Ovary (tissue), 10 donors: ENCODE measurements at places on chromosomes 11 and 22. TPM values are rescaled to one million over a fixed set of nuclear protein-coding genes. Genes with fewer than 3 reads are reported as not detected.
A peak's percentile ranks its signal among the peaks of the same experiment; 100 is the strongest.

Gene CTSW
- polyA plus RNA-seq, result 0.75 TPM

DNA sequence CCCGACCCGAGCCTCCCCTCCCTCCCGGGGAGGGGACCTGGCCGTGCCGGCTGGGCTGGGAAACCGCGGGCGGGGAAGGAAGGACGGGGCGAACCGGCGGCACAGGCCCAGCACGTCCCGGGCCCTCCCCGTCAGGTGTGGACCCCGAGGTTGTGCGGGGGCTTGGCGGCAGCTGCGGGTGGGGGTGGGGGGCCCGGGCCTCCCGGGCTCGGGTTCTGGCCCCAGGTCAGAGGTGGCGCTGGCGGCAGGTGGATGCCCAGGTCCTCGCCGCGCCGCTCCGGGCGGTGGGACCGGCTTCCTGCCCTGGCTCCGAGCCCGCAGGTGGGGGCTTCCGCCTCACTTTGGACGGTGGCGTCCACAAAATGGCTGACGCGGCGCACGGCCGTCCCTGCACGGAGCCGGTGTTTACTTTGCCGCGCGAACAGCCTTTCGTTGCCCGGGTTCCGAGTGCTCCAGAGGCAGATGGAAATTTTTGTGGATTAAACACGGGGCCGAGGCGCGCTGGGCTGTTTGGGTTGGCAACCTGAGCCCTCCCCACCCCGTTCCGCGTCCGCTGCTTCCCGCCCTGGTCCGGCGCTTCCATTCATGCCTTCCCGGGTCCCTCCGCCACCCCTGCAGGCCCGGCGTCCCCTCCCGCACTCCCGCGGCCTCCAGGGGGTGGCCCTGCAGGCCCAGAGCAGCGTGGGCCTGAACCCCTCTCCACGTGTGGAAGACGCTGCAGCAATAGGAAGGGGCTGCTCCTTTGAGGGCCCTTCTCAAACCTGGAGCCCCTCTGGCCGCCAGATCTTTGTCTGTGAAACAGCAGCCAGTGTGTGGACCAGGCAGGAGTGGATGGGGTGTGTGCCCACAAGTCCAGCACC is 92.0 kb upstream of the KCNQ1OT1 start:
- peak; percentile 61 for DNase-seq

GRCh38 chr22:43955883-43956782 is 891 bp downstream of the SAMM50 start:
- DNase-seq, result no peak

- peak; percentile 11 for DNase-seq
These were observed 446 bp downstream of the VSTM5 start for GRCh38 chr11:93849751-93850593.

Gene DEPDC7
- 0.98 TPM for polyA plus RNA-seq

- no peak for DNase-seq
These were observed 24.4 kb upstream of the SMIM35 start for GRCh38 chr11:118111019-118111743.

Gene SLC15A3
- polyA plus RNA-seq, result 38.9 TPM

DNA sequence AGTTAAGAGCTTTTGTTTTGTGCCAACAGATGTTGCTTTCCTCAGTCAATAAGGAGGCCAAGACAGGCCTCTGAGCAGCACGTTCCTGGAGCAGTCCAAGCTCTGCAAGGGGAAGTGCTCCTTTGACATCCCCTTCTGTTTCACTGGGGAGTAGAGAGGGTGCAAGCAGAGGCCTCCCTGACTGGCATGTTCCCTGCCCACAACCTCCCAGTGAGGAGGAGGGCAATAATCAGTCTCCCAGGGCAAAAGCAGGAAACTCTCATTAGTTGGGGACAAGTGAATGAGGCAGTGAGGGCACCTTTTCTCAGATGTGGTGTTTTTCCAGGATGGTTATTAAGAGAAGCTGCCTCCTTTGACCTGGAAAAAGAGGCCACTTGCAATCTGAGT is 79.5 kb upstream of the ZBED5 start:
- DNase-seq, result no peak

Gene OR8G1
- not detected for polyA plus RNA-seq

Gene IGLL5
- 9.4 TPM for polyA plus RNA-seq

- DNase-seq, result no peak
These were observed 37.4 kb downstream of the CEP57 start for GRCh38 chr11:95827696-95828095.

Gene TRIM6
- 6.1 TPM for polyA plus RNA-seq

DNA sequence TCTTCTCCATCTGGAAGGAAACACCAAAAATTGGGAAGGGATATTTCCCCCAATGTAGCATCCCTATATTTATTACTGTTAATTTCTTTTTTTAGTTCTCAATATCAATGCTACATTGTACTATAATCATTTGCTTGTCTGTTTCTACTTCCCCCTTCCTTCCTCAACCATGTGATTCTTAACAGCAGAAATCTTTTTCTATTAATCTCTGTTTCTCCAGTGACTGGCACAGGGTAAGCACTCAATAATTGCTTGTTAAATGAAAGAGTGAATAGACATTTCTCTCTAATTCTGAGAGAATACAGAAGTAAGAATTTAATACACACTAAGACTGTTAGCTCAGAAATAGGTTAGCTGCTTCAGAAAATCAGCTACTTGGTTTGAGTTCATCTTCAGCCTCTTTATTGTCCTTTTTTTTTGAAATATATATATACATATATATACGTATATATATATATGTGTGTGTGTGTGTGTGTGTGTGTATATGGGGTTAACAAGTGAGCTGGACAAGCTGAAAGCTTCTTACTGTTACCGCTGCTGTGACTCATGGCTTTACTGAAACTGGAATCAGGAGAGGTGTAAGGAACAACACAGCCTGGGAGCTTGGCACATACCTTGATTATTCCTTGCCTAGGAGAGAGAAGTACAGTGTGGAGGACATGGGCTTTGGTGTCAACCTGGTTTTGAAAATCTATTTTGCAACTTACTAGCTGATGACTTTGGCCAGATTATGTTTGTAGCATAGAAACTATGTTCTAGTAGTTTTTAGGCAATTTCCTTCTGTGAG is 26.2 kb upstream of the PDE3B start:
- DNase-seq, result no peak

DNA sequence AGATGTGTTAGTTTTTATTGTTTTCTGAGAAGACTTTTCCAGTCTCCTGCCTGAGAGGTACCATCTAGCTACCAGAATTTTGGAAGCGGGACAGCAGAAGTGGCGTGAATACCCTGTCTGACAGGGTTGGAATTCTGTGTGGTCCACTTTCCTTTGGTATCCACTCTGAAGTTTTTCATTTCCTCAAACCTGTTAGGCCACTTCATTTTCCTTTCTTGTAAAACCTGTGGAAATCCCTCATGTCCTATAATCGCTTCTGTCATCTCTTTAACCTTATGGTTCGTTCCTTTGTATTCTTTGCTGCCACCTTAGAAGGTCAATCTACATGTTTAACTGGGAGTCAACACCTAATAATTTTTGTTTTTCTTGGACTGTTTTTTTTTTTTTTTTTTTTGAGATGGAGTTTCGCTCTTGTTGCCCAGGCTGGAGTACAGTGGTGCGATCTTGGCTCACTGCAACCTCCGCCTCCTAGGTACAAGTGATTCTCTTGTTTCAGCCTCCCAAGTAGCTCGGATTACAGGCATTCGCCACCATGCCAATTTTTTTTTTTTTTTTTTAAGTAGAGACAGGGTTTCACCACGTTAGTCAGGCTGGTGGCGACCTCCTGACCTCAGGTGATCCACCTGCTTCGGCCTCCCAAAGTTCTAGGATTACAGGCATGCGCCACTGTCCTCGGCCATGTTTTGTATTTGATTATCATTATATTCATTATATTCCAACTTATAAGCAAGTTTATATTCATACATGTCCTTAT is 7.1 kb downstream of the SFI1 start:
- DNase-seq, result no peak

- peak; percentile 42 for DNase-seq
These were observed 14.2 kb downstream of the OR52A5 start for GRCh38 chr11:5123802-5124521.

Gene WBP2NL
- 0.48 TPM for polyA plus RNA-seq

GRCh38 chr11:17814546-17814945 is 80.0 kb downstream of the KCNC1 start:
- no peak for DNase-seq

- DNase-seq, result no peak
These were observed 77.3 kb downstream of the YAP1 start for GRCh38 chr11:102187416-102188151.

Gene TEX54
- polyA plus RNA-seq, result not detected

DNA sequence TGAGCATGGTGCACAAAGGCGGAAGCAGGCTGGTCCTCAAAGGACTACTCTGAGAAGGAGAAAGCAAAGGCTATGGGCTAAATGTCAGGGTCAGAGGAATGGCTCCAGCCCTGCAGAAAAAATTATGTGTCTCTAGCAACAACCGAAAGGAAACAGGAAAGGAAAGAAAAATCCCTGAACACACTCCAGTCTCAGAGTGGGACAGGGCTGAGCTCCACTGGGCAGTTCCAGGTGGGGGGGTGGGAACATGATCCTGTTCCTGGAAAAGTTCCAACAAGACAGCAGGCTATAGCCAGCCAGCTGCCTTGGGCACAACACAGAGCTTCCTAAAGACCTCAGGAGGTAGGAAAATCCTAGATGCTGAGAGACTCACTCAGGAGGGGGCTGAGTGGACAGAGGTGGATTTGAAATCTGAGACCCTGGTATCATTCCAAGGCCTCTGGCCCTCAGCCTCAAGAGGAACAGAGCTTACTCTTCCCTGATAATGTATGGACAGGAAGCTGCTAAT is 1088.2 kb downstream of the TBC1D22A start:
- DNase-seq, result peak; percentile 58

DNA sequence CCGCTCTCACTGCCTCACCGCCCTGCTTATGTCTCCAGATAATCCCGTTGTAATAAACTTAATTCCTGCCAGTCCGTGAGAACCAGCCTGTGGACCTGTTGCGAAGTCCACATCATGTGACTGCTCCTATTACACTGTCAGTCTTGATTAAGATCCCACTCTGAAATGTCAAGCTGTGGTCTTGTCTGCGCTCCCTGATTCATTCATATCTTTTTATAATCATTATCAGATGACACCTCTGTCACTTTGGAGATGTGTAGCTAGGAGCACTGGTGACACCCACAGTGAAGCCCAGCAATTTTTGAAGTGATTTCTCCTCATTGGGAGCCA is 377.3 kb downstream of the TBC1D22A start:
- DNase-seq, result no peak

DNA sequence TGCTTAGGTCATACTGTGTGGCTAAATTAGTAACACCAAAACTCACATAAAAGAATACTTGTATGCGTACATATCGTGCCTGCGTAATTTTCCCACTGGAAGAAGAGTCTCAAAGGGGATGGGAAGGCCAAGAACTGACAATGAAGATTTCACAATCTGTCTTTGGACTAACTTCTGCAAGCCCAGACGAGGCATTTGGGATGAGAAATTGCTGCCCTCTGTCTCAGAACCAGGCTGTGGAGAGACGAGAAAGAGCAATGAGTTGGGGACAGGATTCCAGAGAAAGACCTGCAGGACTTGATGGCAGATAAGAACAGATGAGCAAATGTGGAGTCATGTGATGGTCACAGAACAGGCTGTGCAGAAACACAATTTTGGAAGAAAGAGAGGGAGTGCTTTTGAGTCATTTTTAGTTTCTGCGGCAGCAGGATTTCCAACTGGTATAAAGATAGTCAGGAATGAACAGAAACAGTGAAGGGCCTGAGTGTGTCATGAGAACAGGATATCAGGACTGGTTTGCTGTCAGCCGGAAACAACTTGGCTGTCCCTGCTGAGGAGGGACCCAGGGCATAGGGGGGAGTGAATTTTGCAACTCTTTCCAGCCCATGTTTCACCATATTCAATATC is 82.7 kb upstream of the CTSC start:
- DNase-seq, result no peak

Gene NRXN2
- 6.4 TPM for polyA plus RNA-seq

- no peak for DNase-seq
These were observed 154.4 kb downstream of the NAV2 start for GRCh38 chr11:19867064-19867463.

- no peak for DNase-seq
These were observed 15.5 kb upstream of the RAPSN start for GRCh38 chr11:47464483-47464882.

GRCh38 chr11:117535201-117535849 is 207.7 kb downstream of the CEP164 start:
- DNase-seq, result peak; percentile 56

Gene RNF121
- polyA plus RNA-seq, result 22.1 TPM

Gene OOSP2
- 0.59 TPM for polyA plus RNA-seq

DNA sequence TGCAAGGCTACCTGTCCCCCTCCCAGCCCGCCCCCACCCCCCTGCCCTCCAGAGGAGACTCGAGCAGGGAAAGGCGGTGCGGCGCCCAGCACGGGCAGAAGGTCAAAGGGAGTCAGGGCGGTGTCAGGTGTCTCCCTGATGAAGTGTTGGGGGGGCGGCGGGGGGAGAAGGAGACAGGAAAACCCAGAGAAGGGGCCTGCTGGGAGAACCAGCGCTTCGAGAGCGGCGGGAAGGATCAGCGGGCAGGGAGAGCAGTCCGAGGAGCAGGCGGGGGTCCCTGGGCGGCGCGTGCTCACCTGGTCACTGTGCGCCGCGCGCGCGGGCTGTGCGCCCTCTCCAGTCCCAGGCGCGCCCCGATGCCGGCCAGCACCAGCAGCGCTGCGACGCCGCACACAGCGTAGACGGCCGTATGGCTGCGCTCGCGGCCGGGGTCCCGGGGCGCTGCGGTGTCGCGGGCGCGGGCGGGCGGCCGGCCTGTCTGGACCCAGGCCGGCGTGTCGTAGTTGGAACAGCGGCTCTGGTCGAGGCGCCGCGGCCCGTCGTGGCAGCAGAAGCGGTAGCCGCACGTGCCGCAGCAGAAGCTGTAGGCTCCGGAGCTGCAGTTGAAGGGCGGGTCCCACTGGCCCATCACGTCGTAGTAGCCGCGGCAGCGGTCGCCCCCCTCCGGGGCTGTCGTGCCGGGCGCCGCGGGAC is 886 bp downstream of the SHISA8 start:
- DNase-seq, result no peak

Gene CCDC116
- not detected for polyA plus RNA-seq

- no peak for DNase-seq
These were observed 4.5 kb downstream of the SLC22A6 start for GRCh38 chr11:62980133-62980760.

Gene C11orf21
- polyA plus RNA-seq, result 0.35 TPM

DNA sequence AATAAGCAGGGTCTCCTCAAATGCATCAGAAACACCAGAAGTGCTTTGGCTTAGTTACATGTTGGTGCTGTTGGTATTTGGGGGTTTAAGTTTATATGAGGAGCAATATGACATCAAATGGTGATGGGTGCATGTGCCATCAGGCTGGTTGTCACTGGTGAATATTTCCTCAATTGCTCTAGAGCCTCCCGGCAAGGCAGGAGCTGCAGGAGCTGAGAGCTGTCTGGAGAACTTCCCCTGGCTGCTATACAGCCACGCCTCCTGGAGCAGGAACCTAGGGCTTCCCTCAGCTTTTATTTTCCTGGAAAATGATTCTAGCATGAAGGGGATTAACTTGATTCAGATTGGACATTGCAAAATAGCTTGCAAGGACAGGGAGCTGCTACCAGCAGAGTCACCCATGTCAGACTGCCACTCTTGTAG is 15.8 kb downstream of the IGLL5 start:
- no peak for DNase-seq

DNA sequence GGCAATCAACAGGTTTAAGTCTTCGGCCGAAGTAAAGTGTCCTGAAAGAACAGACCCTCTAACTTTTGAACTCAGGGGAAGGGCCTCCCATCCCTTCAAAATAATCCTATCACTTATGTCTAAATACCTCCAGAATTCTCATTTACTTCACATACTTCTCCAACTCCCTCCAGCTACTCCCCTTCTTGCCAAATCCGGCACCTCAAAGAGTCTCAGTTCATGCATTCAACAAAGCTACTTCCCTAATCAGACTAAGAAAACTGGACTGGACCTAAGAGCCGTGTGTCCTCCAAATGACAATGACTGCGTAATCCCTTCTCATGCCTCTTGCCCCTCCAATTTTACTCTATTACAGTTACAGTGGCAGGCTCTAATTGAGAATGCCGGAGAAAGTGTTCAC is 1.3 kb downstream of the DDB1 start:
- DNase-seq, result no peak
